ENCODE measurements at places on chromosomes 7 and 10.

GRCh38 chr10:72728462-72728861 is 36.5 kb downstream of the MCU start:
- no peak for DNase-seq

DNA sequence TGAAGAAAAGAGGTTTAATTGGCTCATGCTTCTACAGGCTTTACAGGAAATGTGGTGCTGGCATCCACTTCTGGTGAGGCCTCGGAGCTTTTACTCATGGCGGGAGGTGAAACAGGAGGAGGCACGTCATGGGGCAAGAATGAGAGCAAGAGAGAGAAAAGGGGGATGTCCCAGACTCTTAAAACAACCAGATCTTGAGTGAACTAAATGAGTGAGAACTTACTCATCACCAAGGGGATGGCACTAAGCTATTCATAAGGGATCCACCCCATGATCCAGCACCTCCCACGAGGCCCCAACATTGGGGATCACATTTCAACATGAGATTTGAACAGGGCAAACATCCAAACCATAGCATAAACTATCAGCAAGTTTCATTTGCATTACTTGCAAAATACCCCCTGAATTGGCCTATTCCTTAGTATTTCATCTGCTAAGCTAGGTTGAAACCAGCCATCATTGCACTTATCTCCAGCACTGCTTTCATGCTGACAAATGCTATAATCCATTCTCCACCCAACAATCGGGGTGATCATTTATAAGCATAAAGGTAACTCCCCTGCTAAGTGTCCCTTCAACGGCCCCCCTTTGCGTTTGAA is 179.0 kb downstream of the NOC3L start:
- DNase-seq = no peak

GRCh38 chr7:112989531-112989930 is 97.1 kb downstream of the GPR85 start:
- DNase-seq = no peak

GRCh38 chr7:13822678-13823077 is 166.8 kb downstream of the ETV1 start:
- no peak for DNase-seq

DNA sequence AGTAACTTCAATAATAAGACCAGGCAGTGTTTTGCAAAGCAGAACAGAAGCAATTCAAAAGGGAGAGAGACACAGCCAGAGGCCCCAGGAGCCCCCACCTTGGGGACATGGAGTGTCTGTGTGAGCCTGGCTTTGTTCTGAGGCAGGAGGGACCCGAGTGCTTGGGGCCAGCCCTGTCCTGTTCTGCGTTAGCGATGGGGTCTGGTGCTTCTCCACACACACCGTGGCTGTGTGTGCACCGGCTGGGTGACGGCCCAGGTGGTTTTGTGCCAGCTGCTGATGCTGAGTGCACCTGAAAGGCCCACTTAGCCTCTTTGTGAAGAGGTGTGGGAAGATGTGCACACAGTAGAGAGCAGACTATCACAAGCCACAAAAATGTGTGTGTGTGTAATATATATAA is 468.9 kb downstream of the DNAJB6 start:
- DNase-seq = no peak
